Dermis microvascular lymphatic vessel endothelial cell (primary cell): ENCODE measurements at places on chromosomes 5 and 9.

GRCh38 chr9:72305102-72305546 lies 59.9 kb downstream of the ZFAND5 start:
- DNase-seq = peak; percentile 61

DNA sequence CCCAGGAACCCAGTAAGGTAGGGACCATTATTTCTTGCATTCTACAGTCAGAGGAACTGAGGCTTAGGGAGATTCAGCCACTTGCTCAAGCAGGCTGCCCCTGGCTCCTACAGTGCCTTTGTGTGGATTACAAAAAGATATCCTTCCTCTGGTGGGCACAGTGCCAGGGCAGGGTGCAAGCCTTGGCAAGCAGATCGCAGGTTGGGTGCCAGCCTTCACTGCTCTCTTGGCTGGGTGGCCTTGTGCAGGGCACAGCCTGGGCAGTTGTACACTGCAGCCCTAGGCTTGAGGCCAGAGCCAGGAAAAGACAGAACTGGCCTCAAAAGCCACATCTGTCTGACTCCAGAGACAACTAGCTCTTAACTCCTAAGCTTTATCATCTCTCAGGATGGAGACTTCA lies 15.0 kb downstream of the DOCK2 start:
- no peak for DNase-seq

DNA sequence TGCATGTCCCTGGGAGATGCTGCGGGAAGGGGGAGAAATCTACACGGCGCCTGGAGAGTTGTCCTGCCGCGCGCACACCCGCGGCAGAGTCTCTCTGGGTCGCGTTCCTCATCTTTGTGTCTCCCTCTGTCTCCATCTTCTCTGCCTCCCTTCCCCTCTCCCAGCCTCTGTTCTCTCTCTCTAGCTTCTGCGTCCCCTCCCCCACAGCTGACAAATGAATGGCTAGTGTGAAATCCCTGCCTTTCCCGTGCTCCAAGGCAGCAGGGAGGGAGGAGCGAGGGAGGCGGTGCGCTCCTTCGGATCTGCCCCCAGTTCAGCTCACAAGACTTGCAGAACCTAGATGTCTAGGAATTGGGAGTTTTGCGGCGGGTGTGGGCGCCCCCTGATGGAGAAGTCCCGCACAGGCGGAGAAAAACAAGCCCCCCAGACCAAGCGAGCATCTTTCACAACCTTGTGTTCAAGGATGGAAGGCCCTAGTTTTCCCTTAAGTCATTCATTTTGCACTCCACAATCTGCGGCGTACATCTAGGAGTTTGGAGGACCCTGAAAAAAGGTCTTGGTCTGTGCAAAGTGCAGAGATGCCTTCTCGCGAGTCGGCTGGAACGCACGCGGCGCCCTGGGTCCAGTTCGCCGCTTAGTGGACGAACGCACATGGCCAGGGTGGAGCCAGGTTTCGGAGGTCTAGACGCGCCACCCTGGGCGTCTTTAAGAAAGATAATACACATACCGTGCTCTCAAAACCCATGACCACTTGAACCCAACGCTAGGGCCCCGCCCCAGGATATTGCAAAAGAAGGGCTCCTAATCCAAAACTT lies 2.0 kb downstream of the VCAN start:
- peak; percentile 80 for DNase-seq

DNA sequence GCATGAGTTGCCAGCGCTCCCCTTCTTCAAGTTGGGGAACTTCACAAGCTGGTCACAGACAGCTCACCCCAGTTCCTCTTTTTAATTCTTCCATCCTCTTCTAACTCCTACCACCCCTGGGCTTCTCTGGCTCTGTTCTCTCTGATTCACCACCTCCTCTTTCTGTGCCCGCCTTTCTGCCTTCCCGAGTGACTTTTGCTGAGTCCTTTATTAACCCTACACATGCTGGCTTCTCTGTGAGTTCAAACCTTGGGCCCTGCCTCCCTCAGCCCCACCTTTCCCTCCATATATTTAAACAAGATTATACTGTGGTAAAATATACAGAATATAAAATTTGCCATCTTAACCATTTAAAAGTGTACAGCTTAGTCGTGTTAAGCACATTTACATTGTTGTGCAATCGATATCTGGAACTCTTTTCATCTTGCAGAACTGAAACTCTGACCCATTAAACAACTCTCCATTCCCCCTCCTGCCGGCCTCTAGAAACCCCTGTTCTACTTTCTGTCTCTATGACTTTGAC lies 32.0 kb downstream of the SLC46A2 start:
- no peak for DNase-seq

- peak; percentile 45 for DNase-seq
These were observed 22.8 kb downstream of the SMIM3 start for GRCh38 chr5:150801117-150801927.

- DNase-seq = peak; percentile 28
These were observed at the start of gene MSX2 for GRCh38 chr5:174724484-174725260. Gene MSX2, plus strand, starts transcription at chr5:174724582. Its CDS starts 78 bp downstream, at chr5:174724660.

- DNase-seq = no peak
These were observed 93.9 kb upstream of the DMRT1 start for GRCh38 chr9:747567-747966.

DNA sequence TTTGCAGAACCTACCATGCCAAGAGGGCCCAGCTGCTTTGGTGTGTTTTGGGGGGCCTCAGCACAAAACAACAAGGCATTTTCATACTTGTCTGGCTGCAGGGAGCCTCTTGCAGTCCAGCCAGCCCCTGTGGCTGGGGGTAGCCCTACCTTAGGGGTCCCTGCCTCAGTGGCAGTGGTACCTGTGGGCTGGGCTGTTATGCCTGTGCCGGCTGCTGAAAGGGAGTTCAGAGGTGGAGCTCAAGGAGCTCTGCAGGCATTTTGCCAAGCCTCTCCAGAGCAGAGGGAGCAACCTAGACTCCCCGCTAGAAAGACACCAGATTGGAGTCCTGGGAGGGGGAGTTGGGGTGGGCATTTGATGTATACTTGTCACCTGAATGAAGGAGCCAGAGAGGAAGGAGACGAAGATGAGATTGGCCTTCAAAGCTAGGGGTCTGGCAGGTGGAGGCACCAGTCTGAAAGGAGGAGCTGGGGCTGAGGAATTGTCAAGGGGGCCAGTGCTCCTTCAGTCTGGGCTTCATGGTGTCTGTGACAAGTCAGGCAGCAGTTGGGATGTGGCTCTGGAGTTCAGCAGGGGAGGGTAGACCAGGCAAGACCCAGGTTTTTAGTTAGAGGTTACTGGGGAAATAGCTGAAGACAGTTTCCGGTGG lies 1.5 kb downstream of the SHROOM1 start:
- DNase-seq = no peak

DNA sequence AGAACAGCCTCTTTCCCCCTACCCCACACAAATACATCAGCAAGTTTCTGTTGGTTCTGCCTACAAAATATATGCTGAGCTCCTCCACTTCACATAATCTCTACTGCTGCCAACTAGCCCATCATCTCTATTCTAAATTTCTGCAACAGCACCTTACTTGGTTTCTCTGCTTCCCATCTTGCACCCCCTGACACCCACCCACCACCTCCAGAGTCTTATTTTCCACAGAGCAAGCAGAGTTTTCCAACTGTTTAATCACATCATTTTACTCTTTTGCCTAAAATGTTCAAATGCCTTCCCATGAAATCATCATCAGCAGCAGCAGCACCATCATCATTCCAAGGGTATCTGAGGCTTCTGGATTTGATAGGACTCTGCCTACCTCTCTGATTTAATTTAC lies 295.7 kb downstream of the CTNND2 start:
- DNase-seq = no peak

DNA sequence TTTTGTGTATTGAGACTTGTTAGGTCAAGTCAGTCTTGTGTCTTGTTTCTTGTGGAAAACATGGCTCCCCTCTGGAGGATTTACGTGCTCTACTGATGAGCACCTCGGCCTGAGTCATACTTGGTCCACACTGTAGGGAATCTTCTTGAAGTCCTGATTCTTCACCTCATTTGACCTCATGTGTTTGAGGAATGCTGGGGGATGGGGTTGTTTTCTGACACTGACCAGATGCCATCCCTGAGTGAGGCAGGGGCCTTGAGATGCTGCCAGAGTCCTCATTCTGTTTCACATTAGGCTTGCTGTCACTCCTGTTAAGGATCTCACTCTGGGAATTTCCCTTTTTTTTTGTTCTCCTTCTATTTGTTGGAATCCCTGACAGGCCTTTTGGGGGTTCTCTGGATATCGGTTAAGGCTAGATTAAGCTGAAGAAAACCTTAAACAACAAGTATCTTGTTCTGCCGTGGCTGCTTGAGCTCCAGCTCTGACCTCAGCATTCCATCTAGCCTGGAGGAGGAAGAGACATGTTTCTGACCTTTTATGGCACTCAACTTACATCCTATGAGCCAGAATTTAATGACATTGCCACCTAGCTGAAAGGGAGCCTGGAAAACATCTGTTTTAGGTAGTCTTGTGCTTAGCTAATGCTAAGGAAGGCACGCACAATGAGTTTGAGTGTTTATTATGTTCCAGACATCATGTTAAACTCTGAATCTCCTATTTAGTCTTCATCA lies 20.6 kb downstream of the TCOF1 start:
- no peak for DNase-seq

DNA sequence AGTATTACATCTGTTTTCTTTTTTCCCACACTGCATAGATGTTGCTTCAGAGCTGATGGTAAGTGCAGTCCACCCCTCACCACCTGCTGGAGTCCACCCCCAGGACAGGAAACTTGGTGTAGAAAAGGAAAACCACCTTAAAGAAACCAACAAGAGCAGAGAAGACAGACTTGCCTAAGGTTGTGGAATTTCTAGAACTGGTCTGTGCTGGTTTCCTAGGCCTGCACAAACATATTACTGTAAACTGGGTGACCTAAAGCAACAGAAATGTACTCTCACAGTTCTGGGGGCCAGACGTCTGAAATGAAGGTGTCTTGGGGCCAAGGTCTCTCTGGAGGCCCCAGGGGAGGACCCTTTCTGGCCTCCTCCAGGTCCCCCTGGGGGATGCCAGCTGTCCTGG lies 293.4 kb upstream of the IRX1 start:
- DNase-seq = no peak

DNA sequence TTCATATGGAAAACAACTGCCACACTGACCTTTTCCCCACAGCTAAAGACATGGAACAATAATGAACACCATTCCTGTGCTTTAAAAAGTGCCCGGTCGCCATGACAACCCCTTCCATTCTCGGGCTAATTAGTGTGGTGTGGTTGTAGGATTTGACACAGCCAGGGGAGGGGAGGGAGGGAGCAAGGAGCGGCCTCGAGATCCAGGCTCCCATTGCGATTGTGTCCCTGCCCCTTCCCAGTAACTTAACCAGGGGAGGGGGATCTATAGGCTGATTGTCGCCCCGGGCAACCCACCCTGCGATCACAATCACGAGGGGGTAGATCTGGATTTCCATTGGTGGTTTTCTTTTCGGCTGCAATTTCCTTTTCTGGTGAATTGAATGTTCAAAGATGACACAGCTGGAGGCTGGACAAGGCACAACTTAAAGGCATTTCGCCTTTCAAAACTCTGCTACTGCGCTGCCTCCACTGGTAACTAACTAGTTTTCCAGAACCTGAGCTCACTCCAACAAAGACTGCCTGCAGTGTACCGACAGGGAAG lies 96.7 kb upstream of the RETREG1 start:
- peak; percentile 46 for DNase-seq

DNA sequence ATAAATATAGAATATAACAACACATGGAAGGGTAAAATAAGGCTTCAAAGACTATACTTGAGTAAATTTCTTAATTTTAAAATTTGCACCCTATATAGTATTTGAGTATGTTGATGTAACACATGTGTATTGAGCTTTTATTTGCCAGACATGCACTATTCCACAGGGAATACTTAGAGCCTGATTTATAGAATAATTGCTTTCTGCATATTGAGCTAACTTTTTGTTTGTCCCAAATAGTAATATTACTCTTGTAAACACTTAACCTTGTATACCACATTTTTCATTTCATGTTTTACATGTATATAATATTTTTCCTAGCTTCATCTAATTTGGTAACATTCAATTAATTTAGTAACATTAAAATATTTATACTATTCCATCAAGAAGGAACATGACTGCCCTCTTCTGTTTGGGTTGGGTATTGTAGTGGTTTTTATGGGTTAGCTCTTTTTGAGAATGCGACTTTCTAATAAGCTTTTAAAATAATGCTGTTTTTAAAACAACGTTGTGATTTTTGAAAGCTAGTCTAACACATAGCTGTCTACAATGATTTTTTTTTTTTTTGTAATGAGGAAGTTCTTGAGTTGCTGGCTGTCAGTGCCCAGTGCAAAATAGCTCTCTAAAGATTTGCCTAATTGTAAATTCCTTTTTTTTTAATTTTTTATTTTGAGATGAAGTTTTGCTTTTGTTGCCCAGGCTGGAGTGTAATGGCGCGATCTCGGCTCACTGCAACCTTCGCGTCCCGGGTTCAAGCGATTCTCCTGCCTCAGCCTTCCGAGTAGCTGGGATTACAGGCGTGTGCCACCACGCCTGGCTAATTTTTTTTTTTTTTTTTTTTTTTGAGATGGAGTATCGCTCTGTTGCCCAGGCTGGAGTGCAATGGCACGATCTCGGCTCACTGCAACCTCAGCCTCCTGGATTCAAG lies 4.8 kb downstream of the SUB1 start:
- peak; percentile 48 for DNase-seq

GRCh38 chr9:129554649-129555048 lies 66.3 kb downstream of the C9orf50 start:
- DNase-seq = no peak

DNA sequence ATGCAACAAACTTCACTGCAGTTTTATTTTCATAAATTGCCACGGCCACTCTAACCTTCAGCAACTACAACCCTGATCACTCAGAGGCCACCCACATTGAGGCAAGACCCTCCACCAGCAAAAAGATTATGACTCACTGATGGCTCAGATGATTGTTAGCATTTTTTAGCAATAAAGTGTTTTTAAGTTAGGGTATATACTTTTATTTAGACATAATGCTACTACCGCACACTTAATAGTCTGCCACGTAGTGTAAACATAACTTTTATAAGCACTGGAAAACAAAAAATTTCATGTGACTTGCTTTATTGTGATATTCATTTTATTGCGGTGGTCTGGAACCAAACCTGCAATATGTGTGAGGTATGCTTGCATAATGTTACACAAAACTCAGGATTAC lies 257.9 kb downstream of the ZSWIM6 start:
- DNase-seq = no peak

DNA sequence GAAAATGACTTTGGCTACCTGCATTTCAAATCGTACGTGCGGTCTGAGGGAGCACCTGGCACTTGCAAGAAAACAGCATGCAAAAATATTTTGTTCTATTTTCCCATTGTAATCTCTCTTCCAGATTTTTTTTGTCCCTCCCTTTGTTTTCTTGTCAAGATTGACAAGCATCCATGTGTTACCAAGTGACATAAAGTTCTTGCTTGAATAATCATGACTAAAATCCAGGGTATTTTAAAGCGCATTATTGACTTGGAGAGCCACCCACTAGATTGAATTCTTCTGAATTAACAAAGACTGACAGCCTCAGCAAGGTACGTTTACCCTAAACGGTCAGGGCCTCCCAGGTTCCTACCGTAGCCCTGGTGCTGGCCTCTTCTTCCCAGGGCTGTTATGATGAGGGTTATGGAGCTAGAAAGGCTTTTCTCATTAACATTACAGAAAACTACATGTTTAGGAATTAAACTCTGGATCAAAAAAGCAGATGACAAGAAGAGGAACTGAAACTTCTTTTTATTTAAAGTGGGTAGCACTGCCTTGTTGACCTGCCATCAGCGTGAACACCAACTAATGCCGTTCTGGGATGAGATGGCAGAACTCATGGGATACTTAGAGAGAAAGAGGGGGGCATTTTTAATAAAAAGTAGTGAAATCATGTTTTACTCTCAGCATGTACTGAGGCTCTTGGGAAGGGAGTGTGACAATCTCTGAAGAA lies 297.0 kb downstream of the EFNA5 start:
- no peak for DNase-seq

- no peak for DNase-seq
These were observed 1754.0 kb upstream of the ACO1 start for GRCh38 chr9:30630459-30630858.

- no peak for DNase-seq
These were observed 15.8 kb downstream of the VAV2 start for GRCh38 chr9:133976191-133976861.
